ENCODE measurements at places on chromosomes 5 and 9.

GRCh38 chr5:149418910-149419531, 39.9 kb upstream of the IL17B start:
- no peak for DNase-seq

- no peak for DNase-seq
These were observed 190.7 kb downstream of the MAPKAP1 start for GRCh38 chr9:125515983-125516940.

DNA sequence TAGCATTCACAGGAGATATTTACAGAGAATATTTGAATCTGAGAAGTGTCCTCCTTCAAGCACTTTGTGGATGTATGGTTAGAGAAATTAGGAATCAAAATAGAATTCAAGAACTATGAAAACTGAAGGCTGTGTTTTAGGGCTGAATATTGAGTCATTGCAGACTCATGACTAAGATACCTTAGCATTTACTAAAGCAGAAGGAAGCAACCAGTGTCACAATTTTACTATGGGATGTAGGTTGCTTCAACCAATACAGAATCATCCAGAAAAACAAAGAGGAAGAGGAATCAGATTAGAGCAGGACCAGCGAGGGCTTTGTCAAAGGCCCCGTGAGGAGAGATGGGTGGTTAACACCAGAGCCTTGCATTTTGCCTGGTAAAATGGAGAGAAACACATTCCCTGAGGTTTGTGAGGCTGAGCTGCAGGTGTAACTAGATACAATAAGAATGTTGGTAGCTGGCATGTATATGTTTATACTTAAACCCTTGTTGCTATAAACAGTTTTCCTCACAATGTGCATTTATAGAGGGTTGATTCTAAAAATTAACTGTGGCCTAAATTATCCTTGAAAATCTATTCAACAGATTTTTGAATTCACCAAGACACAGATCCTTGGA, 518.1 kb downstream of the AGTPBP1 start:
- DNase-seq = peak; percentile 2

- no peak for DNase-seq
These were observed 164.8 kb downstream of the EPB41L4A start for GRCh38 chr5:112254303-112254702.

- no peak for DNase-seq
These were observed 115.4 kb downstream of the DENND1A start for GRCh38 chr9:123814496-123814895.

DNA sequence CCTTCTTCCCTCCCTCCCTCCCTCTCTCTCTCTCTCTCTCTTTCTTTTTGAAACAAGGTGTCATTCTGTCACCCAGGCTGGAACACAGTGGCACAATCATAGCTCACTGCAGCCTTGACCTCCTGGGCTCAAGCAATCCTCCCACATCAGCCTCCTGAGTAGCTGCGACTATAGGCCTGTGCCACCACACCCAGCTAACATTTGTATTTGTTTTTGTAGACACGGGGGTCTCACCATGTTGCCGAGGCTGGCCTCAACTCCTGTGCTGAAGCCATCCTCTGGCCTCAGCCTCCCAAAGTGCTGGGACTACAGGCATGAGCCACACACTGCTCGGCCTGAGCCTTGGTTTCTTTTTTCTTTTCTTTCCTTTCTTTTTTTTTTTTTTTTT, 45.8 kb downstream of the PLPP7 start:
- no peak for DNase-seq

DNA sequence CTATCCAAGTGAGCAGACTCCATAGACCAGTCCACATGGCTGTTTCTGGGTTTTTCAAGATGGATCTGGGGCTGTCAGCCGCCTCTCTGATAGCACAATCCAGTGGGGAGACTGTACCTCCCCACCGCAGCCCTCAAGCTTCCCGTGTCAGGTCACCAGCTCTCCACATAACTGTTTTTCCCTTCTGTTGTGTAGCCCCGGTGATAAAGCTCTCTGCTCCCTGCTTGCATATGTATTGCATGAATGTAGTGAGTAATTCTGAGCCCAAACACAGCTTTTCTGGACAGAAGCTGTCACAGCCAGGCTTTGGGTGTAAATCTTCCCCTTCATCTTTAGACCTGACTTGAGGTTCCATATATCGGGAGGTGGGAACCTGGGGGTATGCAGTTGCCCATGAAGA, 23.1 kb upstream of the CFAP157 start:
- no peak for DNase-seq

DNA sequence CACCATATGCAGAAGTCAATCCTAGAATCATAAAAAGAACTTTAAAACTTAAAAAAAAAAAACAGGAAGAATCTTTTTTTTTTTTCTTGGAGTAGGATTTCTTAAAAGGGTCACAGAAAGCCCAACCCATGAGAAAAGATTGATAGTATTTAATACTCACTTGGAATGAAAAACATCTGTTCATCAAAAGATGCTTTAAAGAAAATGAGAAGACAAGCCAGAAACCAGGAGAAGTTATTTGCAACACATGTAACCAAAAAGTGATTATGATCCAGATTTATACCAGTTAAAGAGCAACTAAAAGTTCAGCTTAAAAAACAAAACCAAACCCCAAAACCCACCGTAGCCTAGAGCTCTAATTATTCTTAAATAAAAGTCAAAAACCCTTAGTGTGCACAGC, 69.3 kb downstream of the TLE4 start:
- no peak for DNase-seq

DNA sequence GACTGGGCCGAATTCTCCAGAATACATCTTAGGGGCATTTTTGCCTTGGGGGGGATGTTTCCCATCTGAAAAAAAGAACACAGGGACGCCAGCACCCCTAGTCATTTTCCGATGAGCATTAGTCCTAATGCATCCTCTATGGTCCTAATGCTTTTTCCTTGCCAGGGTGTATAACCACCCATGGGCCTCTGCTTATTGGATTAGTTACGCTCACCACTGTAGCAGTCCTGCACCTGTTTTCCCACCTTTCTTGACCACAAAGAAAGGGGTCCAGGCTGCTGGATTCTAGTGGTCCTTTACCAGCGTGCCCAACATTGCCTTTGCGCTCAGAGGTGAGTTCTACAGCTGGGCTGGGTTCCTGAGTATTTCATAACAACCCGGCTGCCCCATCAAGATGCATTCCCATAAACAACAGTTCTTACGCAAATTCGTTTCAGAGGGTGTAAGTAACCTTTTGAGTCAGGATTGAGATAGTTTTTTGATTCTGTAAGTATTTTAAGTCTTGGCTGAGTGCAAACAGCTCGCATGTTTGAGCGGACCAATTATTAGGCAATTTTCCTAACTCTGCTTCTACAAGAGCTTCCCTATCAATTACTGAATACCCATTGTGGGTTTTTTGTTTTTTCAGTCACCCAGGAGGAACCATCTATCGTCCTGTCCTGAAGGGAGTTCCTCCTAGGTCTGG, 135.1 kb downstream of the DROSHA start:
- DNase-seq = no peak

DNA sequence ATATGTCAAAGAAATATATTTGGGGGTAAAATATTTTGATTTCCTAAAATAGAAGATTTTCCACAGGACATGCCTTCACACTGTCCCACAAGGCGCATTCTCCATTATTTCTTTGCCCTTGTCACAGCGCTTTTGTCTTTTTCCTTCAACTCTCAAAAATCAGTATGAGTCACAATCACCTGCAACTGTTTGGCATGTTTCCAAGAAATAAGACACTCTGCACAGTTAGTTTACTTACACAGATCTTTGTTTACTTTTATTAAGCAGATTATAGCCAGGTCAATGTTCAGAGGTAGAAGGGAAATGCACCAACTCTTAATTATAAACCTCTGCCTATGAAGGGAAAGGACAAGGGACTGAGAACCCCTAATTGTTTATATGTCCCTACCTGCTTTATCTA, 9.5 kb downstream of the CEMIP2 start:
- DNase-seq = peak; percentile 28

GRCh38 chr9:126682928-126683697, 69.4 kb downstream of the LMX1B start:
- DNase-seq = no peak

GRCh38 chr5:963673-964531, 44.7 kb upstream of the NKD2 start:
- DNase-seq = no peak

DNA sequence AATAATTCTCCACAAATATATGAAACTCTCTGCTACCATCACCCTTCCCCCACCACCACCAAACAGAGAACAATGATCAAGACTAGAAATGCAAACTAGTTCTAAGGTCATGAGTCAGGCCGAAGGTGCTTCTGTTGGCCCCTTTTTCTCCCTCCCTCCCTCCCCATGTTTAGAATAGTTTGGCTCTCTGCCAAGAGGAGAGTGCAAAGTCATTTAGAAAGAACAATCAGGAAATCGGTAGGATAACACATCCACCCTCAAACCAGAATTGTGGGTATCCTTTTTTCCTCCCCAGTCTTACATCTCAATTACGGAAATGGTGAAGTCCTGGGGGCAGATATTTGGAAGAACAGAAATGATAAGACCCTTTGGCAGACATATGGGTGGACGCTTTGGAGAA, 170.1 kb downstream of the SLF1 start:
- DNase-seq = no peak

GRCh38 chr9:132645711-132646110, 24.1 kb downstream of the DDX31 start:
- no peak for DNase-seq

DNA sequence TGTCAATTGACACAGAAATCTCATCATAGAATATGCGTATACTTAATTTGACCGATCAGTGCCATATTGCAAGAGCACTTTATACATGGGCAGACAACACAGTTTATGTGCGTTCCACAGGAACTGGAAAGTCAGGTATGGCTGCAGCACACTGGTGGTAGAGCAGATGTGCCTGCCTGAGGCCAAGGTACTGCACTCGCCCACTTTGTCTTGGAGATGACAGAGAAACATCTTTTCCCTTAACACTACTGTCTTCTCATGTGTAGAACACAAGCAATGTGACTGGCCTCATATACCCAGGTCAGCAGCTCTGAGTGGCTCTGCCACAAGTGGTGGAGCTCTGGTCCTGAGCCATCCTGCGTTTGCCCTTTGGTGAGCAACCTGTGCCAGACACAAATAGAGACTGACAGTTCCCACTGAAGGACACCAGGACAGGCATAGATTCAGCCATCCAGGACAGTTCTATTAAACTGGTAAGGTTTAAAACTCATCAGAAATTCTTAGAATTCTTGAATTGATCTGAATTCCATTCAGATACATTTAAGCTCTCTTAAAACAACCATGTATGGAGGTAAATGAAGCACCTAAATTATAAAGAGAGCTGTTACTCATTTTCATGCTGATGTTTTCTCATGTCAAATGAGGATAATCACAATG, 21.0 kb upstream of the PPP2CA start:
- no peak for DNase-seq

DNA sequence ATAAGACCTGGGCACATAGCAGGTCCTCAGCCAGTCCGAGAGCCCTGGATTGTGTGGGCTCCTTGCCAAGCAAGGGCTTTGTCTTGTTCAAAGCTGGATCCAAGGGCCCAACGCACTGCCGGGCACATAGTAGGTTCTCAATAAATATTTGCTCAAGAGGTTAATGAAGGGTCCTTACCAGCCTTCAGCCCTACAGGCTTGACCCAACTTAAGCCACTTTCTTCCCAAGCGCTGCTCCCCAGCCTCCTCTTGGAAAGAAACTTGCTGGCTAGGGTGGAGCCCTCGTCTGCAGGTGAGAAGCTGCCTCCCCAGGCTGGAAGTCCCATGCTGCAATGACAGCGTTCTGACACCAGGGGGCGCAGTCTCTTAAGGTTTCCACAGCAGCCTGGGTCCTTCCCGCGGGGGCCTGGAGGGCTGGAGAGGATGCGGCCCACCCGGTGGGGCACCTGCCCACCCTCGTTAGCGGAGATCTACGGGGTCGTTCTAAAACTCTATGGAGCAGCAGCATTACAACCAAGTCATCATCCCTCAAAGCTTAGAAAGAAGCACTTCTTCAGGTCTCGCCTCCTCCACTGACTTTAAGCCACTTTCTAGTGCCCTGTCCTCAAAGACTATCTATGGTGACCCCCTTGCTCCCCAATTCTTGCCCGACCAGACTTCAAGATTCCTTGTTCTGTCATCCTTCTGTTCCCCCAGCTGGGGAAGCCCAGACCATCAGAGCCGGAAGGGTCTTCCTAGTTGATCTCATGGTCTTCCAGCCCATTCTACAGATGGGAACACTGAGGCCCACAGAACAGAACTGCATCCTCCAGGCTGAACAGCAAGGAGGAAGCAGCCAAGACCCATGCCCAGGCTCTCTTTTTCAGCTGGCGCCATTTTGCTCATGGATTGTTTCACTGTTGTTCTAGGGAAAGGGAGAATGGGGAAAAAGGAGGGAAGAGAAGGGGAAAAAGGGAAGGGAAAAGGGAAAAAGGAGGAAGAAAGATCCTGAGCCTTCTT, 115.4 kb downstream of the LHX2 start:
- DNase-seq = peak; percentile 66

DNA sequence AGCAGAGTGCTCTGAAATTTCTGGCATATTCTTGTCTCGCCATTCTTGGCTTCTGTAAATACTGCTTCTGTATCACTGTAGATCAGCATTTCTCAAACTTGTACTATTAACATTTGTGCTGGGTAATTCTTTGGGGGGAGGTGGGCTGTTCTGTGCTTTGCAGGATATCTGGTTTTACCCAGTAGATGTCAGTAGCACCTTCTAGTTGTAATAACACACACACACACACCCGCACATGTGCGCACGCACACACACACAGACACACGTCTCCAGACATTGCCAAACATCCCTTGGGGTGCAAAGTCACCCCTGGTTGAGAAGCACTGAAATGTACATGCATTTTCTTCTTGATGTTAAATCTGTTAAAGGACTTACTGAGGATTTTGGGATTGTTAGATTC, 304.1 kb downstream of the MAT2B start:
- no peak for DNase-seq

GRCh38 chr5:115565233-115565632, 20.7 kb upstream of the FEM1C start:
- DNase-seq = no peak

DNA sequence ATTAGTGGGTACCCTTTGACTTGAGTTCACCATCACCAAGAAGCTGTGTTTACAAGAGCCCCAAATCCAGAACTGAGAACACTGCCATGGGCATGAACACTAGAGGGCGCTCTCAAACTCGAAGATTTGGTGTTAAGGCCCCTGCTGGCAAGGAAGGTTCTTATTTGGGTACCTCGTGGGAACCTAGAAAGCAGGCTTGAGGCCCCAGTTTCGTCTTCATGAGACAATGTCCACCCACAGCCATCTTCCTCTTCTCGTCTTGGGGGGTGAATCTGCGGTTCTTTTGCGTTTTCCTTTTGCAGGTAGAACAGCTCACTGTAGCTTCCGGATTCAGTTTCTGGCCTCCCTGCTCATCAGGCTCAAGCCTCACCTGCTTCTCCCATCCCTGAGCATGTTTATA, 184.0 kb downstream of the SEMA5A start:
- DNase-seq = peak; percentile 58

DNA sequence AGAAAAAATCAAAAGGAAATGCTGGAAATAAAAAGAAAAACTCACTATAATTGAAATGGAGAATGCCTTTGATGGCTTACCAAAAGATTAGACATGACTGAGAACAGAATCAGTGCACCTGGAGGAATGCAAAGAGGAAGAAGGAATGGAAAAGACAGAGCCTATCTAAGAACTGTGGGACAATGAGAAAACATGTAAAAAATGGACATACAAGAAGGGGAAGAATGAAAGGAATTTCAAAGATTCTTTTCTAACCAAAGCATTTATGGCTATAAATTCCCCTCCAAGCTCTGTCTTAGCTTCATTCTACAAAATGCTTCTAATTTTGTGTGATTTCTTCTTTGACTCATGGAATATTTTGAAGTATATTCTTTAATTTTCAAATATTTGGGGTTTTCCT, 47.5 kb upstream of the CLK4 start:
- no peak for DNase-seq
